ENCODE measurements at places on chromosomes 4 and X.
A peak's percentile ranks its signal among the peaks of the same experiment; 100 is the strongest.

DNA sequence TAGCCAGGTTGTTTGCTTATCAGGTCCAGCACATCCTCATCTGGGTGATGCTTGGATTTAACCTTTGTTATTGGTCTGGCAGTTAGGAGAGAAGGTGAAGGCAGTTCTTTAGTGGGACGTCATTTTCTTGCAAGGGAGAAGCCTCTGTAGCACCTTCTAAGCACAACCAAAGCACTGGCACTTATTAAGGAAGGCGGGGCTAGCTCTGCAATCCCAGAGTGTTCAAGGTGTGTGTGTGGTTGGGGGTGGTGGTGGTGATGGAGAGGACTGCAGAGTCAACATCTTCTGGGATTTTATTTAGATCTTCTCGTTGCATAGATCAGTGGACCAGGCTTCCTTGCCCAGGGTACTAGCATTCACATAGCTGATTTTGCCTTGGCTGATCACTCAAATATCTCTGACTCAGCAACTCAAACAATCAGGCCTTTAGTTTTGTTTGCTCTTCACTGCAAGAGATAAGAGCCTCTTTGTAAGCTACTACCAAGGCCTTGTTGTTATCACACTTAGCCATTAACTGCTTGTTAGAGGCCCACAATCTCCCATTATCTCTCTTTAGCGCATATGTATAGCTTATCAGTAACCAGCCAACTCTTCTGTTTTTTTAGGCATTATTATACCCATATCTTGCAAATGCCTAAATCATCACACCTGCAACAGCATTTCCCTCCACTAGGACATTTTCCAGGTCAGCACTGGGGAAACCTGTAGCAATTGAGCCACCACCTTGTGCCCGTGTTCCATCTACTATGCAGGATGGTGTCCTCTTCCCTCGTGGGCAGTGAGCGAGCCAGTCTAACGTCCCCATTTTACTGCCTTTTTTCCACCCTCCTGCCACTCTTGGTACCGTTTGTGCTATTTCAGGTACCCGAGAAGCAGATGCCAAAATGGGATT lies 36.5 kb upstream of the LINC00632 start:
- no peak for DNase-seq

DNA sequence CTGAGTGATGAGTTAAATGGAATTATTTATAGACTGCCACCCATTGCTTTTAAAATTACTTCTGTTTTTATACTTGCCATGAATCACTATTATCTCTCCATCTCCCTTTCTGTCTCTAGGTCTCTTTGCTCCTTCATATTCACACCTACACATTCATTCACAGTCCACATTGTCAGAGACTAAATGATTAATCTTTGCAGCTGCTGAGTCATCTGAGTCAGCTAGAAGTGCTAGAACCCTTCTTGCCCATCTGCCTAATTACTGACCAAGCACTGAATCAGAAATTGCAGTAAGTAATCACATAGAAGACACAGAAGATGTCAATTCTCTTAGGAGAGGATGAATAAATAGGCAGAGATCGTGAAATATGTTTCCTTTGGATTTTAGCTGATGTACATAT lies 31.6 kb upstream of the RPS6KA6 start:
- DNase-seq = no peak

GRCh38 chr4:115054836-115055235 lies 58.6 kb downstream of the NDST4 start:
- DNase-seq = no peak

DNA sequence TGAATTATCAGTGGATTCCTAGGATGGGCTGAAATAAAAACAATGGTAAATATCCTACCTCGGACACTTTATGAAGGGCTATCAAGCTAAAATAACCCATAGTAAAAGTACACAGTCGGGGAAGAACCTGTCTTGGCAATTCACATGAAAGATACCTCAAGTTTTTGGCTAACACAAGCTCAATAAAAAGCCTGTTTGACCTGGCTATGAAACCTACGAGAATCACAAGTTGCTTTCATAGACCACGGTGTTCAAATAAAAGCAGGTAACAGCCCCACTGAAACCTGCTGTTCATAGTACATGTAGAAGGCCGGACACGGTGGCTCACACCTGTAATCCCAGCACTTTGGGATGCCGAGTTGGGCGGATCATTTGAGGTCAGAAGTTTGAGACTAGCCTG lies 12.3 kb downstream of the RLIM start:
- no peak for DNase-seq

DNA sequence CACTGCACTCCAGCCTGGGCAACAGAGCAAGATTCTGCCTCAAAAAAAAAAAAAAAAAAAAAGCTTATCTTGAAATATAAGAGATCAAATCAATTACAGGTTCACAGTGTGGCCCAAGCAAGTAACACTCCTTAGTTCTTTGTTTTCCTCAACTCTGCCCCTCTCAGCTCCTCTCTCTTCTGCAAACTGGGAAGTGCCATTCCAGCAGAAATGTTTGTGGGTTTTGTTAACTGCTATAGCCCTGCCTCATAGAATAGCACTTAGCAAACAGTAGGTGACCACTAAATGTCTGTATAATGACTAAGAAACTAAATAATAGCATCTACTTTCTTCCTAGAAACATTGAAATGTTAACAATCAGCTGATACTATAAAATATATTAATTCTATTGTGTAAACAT lies 160.0 kb upstream of the NAP1L5 start:
- DNase-seq = no peak

DNA sequence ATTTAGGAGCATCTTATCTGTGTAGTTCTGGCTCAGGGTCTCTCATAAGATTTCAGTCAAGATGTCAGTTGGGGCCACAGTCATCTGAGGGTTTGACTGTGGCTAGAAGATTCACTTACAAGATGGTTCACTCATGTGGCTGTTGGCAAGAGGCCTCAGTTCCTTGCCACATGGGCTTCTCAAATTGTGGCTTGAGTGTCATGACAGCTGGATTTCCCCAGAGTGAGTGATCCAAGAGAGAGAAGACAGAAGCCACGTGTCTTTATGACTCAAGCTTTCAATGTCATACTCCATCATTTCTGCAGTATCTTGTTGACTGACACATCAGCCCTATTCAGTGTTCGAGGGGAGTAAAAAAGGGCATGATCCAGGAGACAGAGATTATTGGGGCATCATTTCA lies 131.3 kb upstream of the AP1S2 start:
- DNase-seq = no peak

DNA sequence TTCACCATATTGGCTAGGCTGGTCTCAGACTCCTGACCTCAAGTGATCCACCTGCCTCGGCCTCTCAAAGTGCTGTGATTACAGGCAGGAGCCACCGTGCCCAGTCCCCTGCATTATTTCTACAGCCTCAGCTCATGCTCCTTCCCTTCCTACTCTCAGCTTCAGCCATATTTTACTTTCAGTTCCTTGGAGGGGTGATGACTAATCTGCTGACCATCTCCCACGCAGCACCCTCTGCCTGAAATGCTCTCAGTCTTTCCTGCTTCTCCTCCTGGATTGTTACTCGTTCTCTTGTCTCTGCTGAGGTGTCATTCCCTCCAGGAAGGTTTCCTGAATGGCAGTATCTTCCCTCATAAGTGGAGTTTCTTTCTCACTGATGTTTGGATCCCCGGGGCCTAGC lies 63.3 kb downstream of the MOSPD2 start:
- DNase-seq = no peak

DNA sequence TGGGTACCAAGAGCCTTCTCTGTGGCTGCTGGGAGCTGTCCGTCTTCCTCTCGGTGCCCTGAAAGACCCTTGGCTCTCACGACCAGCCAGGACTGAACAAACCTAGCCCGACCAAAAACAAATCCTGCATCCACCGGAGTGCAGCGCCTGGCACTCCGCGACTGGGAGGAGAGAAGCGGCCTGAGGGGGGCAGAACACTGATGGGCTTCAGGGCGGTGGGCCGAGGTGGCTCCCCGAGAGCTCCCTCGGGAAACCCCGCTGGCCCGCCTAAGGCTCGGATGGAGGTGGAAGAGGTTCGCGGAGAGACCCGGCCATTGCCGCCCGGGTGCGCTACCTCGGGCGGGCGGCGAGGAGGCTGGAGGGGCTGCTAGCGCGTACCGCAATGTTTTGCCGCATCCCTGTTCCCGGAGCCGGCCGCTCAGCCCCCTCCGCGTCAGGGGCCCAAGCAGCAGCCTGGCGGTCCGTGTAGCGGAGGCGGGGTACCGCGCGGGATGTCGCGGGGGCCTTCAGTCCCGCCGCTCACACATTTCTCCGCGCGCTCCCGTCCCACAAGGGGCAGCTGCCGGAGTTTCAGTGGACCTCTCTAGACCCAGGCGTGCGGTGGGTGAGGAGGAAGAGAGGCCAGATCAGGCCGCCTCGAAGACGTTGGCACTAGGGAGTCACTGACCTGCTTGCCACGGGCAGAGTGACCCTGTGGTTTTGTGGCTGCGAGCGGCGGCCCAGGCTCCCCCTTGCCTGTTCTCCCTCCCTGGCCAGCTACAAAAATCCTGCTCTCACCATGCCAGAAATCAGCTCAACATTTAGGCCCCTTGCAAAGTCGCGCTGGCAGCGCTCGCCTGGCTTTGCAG lies 2.2 kb downstream of the SLITRK4 start:
- peak; percentile 17 for DNase-seq

DNA sequence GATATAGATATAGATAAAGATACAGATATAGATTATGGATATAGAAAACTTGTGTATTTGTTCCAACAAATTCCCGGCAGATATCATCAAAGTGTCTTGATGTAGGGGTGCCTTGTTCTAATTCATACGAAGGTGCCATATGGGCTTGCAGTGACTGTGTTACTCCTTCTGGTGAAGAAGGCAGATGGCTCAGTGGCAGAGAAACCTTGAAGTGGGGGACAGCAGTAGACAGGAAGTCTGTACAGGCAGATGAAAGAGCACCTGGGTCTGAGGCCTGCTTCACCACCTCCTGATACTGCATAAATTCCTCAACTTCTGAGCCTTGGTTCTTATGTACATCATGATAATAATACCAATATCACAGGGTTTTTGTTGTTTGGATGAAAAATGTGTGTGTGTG lies 179.5 kb upstream of the GATB start:
- no peak for DNase-seq
